Right kidney (tissue), 9 donors: ENCODE measurements at places on chromosomes 4 and X.

GRCh38 chrX:47143894-47144625, 442 bp downstream of the NDUFB11 start:
- DNase-seq = peak; percentile 13

GRCh38 chr4:98610431-98610830, 48.0 kb downstream of the TSPAN5 start:
- DNase-seq = no peak

DNA sequence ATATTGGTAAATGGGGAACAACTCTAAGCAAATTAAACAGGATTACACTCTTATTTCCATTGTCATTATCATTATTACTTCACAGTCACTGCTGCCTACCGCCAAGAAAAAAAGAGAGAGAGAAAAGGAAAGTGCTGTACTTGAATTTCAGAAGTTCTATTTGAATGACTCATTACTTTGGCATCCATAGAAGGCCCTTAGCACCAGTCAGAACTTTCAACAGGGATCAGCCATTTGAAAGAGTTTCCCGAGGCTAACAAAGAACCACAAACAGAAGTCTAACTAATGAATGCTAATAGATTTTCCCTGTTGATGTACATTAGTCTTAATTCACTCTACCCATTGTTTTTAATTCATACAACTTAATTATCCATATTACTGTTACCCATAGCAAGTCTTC, 116.3 kb downstream of the SHROOM4 start:
- DNase-seq = no peak

GRCh38 chrX:28981952-28982351, 394.7 kb downstream of the IL1RAPL1 start:
- DNase-seq = no peak

DNA sequence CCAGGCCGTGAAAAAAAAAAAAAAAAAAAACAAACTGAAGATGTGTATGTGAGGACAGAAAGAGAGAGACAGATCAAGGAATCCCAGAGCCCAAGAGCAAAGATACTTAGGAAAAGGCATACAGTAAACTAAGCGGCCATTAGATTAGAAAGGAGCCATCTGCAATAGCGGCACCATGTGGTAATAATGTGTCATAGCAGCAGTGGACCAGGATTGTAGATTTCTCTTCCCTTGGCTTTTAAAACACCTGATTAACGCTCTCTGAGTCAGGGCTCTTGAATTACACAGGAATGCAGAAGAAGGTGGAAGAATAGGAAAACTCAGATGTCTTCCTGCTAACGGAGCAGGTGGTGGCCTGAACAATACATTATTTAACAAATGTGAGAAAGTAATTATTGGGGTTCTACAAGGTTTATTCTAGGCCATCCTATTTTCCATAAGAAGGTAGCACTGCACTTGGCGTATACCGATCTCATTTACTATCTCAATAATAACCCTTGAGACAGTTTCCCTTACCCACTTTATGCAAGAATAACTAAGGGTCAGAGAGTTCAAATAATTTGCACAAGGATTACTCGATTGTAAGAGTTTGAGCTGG, 182.7 kb downstream of the KCNIP4 start:
- DNase-seq = peak; percentile 36

GRCh38 chr4:8159537-8160232, 1.1 kb upstream of the ABLIM2 start:
- no peak for DNase-seq

DNA sequence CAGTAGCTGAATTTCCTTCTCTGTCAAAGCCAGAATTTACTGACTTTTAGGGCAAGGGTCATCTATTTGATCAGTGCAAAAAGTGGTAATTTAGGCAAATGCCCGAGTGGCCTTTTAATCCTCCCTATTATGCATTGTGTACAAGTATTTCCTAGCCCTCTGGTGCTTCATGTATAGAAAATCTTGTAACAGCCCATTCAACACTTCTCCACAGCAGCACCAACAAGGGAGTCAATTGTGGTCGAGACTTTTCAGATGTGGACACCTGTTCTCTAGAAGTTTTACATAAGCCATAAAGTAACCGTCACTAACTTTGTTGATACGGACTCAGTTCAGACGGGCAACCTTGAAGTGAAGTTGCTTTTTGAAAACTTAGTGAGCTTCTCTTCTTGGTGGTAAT, 50.9 kb upstream of the FHDC1 start:
- no peak for DNase-seq

DNA sequence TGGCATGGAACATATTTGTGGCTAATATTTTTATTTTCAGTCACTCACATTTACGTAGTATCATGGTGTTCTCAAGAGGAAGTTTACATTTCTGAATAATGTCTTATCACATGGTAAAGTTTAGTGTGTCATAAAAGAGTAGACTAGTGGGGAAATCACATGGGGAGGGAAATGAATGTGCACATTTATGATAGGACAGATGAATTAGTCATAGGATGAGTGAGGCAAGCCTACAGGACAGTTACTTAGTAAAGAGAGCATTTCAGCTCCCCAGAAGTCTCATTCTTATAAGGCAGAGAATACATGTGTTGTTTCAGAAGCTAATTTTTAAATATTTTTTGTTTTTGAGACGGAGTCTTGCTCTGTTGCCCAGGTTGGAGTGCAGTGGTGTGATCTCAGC, 6.2 kb downstream of the GK start:
- no peak for DNase-seq

DNA sequence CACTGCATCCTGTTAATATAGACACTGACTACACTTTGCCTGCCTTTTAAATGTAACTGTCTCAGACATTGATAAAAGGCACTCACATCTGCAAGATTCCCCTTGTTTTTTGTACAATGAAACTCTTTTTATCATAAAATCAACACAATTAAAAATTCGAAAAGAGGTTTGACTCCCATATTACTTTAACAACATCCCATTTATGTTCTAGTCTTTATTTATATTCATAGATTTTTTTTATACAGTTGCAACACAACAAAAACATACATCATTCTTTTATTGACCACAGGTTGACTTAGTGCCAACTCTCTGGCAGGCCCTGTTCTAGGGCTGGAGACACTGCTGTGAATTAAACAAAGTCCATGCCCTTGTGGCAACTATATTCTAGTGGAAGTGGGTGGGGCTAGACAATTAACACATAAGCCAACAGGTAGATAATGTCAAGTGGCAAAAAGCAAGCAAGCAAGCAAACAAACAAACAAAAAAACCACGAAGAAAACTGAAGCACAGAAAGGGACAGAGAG, 36.8 kb downstream of the ANK2 start:
- no peak for DNase-seq

GRCh38 chr4:179398414-179398813, 1956.2 kb upstream of the AGA start:
- no peak for DNase-seq

- DNase-seq = peak; percentile 31
These were observed 41.5 kb downstream of the SOWAHB start for GRCh38 chr4:76856243-76857073.

GRCh38 chr4:62899646-62900364, 1509.4 kb downstream of the TECRL start:
- DNase-seq = no peak
